ENCODE measurements at places on chromosomes 1 and 21. TPM values are rescaled to one million over a fixed set of nuclear protein-coding genes. Genes with fewer than 3 reads are reported as not detected.

PLPPR4 gene
- polyA plus RNA-seq: 25.4 TPM

MROH9 gene
- polyA plus RNA-seq: not detected

OR2M3 gene
- not detected for polyA plus RNA-seq

DNA sequence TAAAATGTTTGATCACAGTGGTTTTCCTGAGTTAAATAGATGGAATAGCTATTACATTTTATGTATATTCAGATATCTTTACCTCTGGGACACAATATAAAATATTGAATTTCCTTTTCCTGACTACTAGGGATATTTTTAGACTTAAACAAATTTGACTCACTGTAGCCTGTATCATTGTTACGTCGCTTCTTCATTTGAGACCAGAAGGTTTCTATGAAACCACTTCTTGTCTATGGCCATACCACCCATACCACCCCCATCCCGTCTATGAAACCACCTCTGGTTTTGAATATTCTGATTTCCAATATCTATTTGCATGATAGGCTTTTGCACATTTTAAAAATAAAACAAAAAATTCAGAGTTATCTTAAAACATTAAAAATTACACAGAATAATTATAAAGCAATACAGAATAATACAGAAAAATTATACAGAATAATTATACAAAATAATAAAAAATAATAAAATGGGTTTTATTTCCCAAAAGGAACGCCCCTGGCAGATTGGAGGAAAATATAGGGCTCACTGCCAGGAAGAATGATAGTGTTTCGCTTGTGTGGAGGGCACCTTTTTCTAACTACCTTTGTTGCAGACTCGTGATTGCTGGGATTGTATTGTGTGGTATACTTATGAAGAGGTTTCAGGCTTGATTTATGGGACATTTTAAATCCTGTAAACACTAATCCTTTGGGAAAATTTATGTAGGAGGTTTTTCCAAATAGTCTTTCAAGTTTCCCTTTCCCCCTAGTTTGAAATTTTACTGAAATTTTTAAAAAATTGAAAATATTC is 4.7 kb downstream of the SPEN start:
- no peak for DNase-seq

GRCh38 chr1:212968368-212968863 is 18.1 kb downstream of the VASH2 start:
- DNase-seq: no peak

DNA sequence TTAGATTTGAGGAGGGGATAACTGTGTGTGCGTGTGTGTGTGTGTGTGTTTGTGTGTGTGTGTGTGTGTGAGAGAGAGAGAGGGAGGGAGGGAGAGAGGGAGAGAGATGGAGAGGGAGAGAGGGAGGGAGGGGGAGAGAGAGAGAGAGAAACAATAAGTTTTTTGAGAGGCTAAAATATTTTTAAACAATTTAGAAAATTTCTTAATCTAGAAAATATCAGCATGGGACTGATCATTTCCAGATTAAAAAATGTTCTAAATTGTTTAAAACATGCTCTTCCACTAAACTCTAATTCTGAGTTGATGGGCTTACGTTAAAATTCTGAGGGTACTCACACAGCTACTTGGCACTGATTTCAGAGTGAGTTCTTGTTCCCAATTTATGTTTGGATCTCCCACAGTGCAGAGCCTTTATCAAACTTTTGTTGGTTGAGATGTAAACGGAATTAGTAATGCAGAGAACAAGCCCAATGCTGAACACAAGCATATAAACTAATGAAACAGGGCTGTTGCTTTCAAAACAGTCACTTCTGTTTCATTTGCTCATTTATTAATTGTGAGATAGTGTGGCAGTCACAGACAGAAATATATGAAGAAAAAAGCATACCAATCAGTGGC is 73.4 kb upstream of the RGS2 start:
- DNase-seq: no peak

DNA sequence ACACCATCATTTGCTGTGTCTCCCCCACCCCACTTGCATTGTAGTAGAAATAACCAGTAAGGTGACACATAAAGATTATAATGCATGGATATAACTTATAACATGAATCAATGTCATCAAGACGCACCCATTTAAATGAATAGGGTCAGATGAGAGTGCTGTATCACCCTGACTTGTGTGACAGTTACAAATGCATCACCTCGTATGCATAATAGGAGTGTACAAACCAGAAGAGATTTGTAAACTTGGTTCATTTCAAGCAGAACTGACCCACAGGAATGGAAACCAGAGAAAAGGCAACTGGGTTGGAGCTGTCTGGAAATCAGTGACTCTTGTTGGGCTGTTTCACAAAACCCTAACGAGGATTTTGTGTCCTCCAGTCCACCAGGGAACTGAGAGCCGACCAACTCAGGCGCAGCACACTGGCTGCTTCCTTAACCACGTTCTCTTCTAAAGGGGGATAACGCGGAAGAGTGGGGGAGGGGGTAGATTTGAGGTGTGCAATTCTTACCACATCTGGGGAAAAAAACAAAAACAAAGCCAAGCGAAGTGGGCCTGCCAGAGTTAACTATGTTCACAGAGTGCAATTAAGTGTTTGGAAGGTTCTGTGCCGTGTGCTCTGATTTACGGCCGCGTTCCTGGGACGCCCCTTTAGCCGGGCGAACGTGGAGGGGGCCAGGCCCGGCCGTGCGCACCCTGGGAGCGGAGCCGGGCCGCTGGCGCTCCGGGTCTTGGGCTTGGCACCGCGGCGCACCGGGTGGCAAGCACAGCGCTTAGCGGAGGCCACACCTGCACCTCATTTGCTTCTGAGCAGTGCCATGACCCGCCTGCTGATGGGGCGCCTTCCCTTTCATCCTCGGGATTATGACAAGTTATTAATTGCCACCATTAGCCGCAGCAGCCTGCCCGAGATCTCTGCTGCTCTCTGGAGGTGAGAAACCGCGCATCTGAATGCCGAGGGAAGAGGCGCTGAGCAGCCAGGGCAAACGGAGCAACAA is 248.8 kb upstream of the FOXD3 start:
- DNase-seq: no peak

GRCh38 chr1:27348861-27349783 is 7.3 kb downstream of the SYTL1 start:
- DNase-seq: peak; percentile 56

- DNase-seq: no peak
These were observed 99.1 kb downstream of the BEND5 start for GRCh38 chr1:48677306-48678287.

GRCh38 chr1:8976896-8977450 is 31.3 kb downstream of the CA6 start:
- DNase-seq: no peak

DNA sequence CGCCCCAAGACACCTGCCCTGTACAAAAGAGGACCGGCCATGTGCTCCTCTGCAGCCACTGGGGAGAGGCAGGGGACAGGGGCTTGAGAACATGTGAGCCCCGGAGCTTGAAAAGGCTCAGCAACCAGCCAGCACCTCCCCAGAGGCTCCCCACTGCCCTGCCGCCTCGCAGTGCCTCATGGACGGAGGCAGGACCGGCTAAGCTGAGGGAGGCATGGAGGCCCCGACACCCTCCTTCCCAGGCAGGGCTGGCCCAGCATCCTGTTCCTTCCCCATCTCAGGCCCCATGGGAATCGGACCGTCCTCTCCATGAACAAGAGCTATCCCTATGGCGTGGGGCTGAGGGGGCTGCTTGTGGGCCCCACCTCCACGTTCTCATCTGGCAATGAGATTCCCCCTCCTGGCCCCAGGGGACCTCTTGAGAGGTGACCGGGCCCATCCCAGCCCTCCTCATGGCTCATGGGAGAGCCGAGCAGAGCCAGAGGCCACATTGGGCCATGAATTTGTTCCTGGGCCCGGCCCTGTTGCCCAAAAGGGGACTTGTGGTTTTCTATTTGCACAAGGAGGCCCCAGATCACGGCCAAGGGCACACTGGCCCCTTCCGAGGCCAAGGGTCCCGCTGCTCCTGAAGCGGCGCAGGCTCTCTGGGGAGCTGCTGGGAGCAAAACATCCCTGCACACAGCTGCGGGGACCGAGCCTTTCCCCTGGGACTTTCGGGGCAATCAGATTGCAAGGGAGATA is 65.2 kb upstream of the ARHGEF16 start:
- DNase-seq: no peak

GRCh38 chr1:81809808-81810207 is 9.1 kb downstream of the ADGRL2 start:
- DNase-seq: no peak

GRCh38 chr21:42683371-42684108 is 30.1 kb downstream of the PDE9A start:
- no peak for DNase-seq

GRCh38 chr1:117607471-117607870 is 1.6 kb downstream of the TENT5C start:
- DNase-seq: no peak

GRCh38 chr1:58979086-58979485 is 195.2 kb upstream of the JUN start:
- no peak for DNase-seq

- no peak for DNase-seq
These were observed 9.6 kb downstream of the RAB42 start for GRCh38 chr1:28601696-28602095.

DNA sequence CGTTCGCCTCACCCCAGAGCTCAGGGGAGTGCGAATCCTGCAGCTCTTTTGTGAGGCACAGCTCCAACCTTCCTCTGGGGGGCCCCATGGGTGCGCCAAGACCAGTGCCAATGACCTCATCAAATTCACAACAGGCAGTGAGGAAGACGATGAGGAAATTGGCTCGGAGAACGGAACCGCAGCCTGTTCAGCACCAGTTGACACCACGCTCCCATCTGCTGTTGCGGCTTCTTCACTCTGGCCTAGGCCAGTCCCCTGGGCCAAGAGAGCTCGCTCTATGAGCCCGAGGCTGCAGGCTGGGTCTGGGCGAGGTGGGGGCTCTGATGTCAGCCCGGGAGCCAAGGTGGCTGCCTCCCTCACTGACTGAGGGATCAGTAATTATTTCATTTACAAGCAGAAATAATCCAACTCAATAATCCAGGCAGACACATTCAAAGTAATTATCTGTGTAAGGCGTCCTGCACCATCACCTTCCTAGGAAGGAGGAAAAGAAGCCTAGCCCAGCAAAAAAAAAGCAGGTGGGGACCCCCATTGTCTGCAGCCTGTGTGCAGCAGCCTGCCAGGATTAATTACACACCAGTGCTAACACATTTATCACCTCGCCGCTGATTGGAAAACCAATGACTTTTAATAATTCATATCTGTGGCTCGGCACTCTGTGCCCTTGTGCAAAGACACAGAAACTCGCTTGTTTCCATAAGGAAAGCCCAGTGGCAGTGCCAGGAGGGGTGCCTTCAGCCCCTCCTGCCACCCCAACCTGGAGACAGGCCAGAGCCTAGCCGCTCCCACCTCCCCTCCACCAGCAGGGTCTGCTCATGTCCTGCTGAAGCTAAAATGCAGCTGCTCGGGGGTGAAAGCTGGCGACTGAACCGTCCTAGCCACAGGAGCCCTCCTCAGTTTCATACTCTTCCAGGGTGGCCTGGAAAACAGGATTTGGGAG is 1.9 kb downstream of the PLEKHA6 start:
- DNase-seq: no peak

DNA sequence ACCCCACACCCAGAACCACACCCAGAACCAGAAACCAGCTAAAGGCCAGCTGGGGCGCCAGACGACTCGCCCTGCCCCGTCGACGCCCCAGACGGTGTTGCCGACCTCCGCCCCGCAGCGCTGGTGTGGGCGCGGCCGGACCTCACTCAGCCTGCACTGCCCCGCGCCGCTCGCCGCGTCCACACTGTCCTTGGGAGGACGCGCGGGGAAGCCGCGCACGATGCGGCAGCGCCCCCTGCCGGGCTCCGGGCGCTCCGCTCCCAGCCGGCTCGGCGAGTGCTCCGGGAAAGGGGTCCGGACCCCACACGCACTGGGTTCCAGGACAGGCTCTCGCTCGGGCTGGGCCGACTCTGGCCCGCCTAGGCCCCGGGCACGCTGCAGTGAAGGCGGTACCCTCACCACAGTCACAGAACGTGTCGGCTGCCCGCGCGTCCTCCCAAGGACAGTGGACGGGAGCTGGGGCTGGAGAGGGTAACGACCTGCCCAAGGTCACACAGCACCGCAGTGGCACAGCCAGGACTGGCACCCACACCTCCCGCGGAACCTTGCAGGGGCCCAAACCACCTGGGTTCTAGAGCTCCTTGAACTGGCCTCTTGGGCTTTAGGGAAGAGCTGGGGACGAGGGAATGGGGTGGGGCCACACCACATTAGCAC is 90.2 kb downstream of the DMRTA2 start:
- DNase-seq: no peak

DNA sequence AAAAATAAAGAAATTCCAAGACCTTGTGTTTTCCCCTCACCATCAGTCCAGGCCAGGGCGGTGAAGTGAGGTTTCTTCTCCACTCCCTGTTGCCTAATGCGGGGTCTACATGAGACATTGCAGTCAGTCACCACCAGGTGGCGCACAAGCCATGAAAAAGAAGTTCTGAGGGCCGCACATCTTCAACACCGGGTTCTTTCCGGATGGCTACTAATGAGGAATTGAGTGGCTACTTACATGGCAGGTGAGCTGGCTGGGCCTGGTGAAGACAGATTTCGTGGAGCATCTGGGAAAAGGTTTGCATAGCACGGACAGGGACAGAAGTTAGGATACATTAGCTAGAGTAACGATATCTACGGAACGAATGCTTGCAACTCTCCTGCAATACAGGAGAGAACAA is 15.8 kb upstream of the S100A11 start:
- DNase-seq: peak; percentile 33

DNA sequence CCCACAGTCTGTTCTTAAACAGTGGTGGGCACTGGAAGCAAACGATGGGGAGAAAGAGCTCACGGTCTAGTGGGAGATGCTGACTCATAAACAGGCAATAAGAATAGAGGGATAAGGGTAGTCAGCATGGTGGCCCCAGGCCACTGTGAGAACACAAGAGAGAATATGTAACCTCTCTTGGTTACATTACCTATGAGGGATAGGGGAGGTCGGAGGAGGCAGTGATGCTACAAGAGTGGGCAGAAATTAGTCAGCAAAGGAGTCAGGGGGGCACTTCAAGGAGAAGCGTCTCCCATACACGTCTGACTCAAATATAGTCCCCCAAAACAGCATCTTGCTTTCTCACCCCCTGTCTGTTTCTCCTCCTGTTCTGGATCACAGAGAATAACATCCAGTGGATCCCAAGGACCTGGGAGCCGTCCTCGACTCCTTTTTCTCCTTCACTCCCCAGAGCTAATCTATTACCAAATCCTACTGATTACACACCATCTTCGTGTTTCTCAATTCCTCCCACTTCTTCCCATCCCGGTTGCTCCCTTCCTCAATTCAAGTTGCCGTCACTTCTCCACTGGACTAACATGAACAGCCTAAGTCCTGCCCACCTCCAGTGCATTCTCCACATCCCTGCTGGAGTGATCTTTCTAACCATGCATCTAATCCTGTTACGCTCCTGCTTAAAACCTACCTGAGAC is 2.1 kb downstream of the SLAMF8 start:
- DNase-seq: no peak
